Anterior cingulate cortex (tissue), 58 donors: ENCODE measurements at places on chromosomes 2 and 18.

DNA sequence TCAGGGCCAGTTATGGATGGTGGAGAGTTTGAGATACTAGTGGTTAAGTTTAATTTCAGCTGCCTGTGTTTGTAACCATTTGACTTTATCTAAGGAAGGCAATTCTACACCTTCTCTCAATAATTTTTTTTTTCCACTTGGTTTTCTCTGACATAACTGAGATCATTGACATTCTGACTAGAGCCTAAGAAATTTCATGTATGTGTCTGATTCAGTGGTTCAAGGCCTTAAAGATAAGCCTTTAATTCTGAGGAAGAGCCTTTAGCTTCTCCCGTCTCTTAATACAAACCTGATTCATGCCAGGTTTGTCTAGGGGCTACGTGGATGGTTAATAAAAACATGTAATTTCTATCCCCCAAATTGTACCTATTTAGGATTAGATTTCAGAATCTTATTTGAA, 971.4 kb downstream of the DPP10 start:
- no peak for DNase-seq

DNA sequence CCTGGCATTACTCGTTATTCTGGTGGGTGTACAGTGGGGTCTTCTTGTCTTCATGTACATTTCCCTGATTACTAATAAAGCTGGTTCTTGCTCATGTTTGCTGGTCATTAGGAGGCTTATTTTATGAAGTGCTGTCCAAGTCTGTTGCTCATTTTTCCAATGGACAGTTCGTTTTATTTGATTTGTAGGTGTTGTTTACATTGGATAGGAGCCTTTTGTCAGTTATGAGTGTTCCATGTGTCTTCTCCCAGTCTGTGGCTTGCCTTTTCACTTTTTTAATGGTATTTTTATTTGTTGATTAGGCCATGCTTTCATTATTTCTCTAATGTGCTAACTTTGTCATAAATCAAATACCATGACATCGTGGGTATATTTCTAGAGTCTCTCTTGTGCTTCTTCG, 51.9 kb downstream of the CEP192 start:
- no peak for DNase-seq

DNA sequence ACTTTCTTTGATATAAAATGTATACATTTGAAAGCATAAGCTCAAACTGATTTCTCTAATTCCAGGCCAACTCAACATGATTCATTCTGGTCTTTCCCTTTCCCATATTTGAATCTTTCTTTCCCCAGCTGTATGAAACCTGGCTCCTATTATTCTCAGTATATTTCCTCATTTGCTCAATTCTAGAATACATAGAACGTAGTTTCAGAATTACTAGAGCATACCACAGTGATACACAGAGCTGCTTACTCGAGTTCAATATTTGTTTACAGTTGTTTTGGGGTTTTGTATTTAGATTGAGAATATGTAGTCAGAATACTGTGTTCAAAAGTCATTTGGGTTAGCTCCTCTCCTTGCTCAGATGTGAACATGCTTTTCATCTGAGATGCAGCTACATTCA, 43.0 kb downstream of the TNFRSF11A start:
- DNase-seq, result no peak

- no peak for DNase-seq
These were observed 31.5 kb downstream of the HS6ST1 start for GRCh38 chr2:128286905-128287779.

- peak; percentile 42 for DNase-seq
These were observed 2.9 kb upstream of the NEURL3 start for GRCh38 chr2:96507957-96508520.

DNA sequence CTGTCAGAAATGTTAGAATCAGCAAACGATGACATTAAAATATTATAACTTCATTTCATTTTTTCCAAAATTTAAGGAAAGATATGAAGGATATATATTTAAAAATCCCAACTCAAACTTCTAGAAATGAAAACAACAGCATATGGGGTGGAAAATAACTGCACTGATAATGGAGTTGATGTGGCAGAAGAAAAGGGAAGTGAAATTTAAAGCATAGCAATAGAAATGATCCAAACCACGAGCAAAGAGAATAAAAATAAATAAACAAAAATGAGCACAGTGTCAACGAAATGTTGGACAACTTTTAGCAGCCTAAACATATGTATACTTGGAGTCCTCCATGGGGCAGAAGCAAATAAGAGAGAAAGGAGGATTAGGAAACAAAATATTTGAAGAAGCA, 280.2 kb downstream of the KCNJ3 start:
- DNase-seq, result no peak

DNA sequence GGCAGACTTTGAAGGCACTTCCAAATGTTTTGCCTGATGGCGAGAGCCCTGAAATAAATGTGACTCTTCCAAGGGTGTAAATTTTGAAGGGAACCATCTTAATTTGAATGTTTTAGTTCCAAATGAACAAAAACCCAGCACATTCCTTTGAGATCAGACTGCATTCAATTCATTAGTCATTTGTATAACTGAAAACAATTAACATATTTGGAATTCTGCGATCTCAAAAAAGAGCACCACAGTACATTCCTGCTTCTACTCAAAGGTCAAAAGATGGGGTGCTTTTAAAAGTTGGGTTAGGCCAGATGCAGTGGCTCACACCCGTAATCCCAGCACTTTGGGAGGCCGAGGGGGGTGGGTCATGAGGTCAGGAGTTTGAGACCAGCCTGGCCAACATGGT, 38.2 kb upstream of the CHRNA1 start:
- DNase-seq, result no peak

DNA sequence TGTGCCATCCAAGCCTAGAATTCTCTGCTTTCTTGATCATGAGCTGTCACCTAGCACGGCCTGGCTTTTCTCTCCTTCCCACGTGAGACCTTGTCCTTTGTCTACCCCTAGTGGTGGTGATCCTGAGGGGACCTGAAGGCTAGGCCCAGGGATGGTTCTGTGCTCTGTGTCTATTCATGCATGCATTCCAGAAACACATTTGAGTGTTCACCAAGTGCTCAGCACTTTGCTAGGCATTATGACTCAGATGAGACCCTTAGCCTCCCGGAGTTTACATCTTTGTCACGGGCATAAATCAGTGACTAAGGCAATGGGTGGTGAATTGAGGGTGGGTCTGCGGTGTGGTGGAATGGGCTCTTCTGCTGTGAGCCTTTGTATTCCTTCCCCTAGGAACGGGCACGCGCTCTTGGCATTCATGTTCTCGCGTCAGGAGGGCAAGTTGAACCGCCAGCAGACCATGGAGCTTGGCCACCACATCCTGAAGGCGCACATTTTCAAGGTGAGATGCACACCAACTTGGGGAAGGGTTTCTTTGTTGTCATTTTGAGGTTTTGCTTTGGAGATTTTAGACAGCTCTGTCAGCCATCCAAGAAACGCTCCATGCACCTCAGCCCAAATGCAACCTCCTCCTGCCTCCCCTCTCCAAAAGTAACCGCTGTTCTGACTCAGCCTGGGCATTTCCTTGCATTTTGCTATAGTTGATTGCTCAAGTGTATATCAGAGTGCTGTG, 100.9 kb downstream of the WDSUB1 start:
- no peak for DNase-seq

DNA sequence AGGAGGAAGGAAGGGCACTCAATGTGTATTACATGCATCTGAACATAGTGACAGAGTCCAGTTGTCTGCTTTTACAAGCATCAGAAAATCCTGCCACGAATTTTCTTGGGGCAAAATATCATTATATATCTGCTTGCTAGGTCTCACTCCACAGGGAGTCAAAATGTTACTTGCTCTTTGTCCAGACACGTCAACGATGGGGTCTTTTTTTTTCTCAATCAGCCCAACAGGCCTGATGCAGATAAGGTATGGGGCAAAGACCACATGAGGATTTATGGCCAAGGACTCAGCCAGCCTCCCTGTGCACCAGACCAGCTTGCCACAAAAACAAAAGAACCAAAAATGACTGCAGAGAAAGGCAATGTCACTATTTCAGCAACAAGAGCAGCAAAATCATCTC, 323.4 kb upstream of the PKDCC start:
- DNase-seq, result no peak

GRCh38 chr2:119049968-119050704, 108.1 kb downstream of the MARCO start:
- no peak for DNase-seq

- no peak for DNase-seq
These were observed 7.2 kb upstream of the SLC40A1 start for GRCh38 chr2:189587780-189588179.

DNA sequence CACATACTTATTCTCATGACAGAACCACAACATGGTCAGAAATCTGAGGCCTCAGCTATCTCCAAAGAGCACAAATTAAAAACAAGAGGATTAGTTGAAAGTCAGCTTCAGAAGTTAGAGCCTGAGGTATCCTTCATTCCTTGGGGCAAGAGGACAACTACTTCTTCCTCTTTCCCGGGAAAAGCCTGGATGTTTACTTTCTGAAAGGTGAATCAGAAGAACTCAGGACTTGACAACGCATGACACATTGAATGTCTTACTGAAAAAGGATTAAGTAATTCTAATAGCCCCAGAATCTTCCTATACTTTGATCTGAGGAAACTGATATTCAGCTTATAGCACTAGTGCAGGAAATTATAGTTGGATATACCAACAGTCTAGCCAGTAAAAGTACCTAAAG, 573.2 kb downstream of the METTL4 start:
- no peak for DNase-seq

- DNase-seq, result no peak
These were observed 17.0 kb upstream of the MAPRE2 start for GRCh38 chr18:35024196-35024595.

DNA sequence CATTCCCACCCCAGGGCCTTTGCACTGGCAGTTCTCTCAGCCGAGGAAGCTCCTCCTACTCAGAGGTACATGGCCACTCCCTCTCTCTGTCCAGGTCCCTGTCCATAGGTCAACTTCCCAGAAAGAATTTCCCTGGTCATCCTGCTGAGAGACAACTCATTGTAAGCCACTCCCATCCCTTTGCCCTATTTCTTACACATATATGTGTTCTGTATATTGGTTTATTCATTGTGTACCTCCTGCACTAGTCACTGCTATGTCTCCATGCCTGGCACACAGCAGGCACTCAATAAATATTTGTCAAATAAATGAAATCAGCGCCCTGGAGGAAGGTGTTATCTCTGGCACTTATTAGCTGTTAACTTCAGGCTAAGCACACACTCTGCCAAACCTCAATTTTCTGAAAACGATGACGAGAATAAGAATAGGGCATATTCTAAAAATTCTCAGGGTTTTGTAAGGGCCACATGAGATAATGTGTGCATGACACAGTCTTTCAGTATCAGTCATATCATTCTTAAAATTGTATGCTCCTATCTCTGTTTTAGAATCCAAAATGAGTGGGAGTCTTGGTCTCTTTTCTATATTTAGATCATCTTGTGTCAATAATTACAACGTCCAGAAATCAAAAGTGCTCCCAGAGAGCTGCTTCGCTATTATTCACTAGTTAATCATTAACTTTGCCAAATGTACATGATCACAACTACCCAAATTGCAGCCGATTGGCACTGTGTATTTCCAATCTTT, 198.0 kb downstream of the ALK start:
- no peak for DNase-seq

GRCh38 chr2:215274829-215275228, 37.0 kb upstream of the ATIC start:
- DNase-seq, result no peak

GRCh38 chr18:36185901-36186460, 1.3 kb upstream of the MOCOS start:
- DNase-seq, result no peak

GRCh38 chr2:220512419-220512818, 885.0 kb downstream of the SLC4A3 start:
- no peak for DNase-seq

- DNase-seq, result no peak
These were observed 686.0 kb downstream of the NRXN1 start for GRCh38 chr2:50345701-50346591.

GRCh38 chr18:29361843-29362242, 1184.9 kb upstream of the CDH2 start:
- no peak for DNase-seq

DNA sequence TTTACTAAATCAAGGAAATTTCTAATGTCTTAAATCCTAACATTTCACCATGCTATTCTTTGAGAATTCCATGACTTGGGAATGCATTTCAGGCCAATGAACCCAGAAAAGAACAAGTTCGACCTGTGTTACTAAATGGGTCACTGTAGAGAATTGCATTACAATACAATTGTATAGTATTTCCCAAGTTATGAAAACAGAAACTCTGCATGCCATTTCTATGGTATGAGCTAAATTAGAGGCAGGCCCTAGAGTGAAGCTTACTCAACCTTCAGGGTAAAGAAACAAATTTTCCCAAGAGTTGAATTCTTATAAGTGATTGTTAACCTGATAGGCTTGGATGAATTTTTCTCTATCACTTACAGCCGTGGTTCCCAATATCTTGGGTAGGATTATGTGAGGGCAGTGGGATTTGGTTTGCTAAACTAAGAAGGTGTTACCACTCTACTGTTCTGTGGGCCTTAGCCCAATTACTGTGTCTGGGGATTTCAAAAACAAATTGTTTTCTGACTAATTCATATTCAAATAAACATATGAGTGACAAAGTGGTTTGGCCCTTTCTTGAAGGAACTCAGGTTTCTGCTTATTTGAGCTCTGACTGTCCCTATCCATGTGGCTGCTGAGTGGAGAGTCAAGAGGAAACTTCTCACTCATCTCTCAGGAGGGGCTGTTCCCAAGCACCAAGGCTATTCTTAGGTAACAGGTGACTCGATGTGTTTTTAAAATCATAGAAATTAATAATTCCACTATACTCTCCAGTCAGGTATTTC, 11.2 kb upstream of the SERPINB7 start:
- no peak for DNase-seq

DNA sequence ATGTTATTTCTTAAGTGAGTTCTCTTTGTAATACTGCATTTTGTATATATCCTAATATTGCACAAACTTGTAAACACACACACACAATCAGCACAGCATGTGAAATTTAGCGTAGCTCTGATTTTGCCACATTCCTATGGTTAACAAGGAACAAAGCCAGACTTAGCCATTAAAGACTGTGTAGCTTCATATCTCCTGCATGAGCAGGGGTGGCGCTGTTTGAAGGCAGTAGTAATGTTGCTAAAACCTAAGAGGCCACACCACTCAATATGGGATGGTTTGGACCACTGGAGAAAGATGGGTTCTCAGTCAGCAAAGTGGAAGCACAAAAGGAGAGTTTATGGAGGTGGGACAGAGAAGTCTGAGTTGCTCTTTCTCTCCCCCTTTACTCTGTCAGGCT, 61.1 kb upstream of the RND3 start:
- no peak for DNase-seq

- DNase-seq, result no peak
These were observed 10.4 kb upstream of the STON1 start for GRCh38 chr2:48519593-48519992.

GRCh38 chr2:65361623-65362022, 70.8 kb downstream of the SPRED2 start:
- peak; percentile 12 for DNase-seq

DNA sequence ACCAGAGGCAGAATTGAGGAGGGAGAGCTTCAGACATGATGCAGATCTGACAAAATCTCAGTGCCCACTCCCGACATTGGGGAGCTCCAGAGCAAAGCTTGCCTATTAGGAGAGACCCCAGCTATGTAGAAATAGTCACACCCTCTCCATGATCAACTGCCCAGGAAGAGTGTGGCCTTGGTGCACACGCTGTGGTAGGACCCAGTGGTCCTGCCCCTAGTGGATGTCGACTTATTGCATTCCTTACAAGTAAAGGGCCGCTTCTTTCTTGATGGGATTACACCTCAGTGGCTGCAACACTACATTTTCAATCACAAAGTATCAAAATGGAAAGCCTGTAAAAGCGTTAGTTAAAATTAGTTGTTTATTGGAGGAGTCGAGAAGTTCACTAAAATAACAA, 64.2 kb downstream of the VRK2 start:
- no peak for DNase-seq
